ENCODE measurements at places on chromosomes 7 and 10.

DNA sequence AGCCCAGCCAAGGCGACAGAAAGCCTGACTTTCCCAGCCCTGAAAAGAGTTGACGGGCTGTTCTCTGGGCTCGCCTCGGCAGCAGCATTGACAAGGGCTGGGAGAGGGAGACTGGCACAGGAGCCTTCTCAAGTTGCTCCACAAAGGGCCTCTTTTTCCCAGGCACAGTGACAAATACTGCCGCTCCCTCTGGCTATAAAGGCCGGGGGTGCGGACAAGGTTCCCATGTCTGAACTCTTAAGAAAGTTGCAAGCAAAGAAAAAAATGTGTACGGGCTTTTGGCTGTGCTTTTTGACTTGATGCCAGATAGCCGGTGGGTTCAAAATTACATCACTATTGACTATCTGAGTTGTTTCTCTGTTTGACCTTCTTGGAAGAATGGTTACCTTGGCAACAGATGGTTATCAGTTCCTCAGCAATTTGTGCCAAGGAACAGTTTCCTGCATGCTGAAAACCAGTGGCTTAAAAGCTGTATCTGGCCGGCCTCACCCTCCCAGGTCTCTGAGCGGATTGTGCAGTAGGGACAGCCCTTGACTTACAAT is 115.9 kb upstream of the EEPD1 start:
- no peak for DNase-seq

DNA sequence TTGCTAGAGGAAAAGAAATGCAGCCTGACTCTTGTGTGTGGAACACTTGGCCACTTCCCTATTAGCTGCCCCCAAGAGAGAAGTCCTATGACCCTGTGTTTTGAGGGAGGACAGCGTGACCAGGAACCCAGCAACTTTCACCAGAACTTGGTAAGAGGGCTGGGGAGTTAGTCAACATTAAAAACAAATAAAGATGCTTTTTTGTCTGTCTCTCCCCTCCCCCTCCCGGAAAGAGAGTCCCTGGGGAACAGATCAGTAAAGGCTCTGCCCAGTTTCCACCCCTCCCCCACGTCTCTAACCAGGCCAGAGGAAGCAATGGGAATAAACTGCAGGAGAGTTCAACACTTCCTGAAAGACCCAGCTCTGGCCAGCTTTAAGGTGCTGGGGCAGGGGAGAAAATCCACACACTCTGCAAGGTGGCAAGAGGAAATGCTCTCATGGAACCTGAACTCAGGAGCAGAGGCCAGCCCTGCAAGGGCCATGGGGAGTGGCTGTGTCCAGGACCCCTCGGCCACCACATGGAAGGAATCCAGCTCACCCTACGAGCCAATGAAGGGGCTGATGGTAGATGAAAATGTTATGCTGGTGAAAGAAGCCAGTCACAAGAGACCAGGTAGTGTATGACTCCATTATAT is 21.5 kb downstream of the SH3PXD2A start:
- DNase-seq = no peak

DNA sequence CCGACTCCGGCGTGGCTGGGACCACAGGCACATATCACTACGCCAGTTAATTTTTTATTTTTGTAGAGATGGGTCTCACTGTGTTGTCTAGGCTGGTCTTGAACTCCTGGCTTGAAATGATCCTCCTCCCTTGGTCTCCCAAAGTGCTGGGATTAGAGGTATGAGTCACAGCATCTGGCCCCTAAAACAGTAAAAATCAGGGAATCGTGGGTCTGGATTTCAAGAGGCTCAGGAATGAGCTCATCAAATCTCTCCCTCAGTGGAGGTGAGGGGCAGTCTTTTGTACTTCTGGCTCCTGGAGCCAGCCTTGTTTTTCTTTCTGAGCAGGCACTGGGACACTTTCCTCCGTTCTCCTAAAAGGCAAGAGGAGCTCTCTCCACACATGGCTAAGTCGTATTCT is 32.1 kb upstream of the RHEB start:
- DNase-seq = no peak

GRCh38 chr10:34016576-34016975 is 682.1 kb upstream of the NRP1 start:
- no peak for DNase-seq

GRCh38 chr7:124354201-124354600 is 321.3 kb upstream of the TMEM229A start:
- DNase-seq = no peak

GRCh38 chr7:156432018-156432417 is 208.6 kb upstream of the RNF32 start:
- no peak for DNase-seq

GRCh38 chr10:48468866-48469511 is 135.9 kb downstream of the ARHGAP22 start:
- no peak for DNase-seq

DNA sequence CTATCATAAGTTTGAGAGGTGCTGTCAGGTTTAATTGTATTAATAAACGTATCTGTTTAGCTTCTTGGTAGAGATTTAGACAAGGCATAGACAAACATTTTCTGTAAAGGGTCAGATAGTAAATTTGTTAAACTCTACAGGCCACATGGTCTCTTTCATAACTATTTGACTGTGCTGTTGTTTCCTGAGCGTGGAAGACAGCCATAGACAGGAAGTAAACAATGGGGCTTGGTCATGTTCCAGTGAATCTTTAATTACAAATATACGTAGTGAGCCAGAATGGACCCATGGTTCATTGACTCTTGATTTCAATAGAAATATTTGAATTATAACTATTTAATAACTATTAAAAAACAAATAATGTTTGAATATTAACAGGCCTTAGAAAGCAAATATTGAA is 451.1 kb downstream of the SH2D4B start:
- DNase-seq = no peak

DNA sequence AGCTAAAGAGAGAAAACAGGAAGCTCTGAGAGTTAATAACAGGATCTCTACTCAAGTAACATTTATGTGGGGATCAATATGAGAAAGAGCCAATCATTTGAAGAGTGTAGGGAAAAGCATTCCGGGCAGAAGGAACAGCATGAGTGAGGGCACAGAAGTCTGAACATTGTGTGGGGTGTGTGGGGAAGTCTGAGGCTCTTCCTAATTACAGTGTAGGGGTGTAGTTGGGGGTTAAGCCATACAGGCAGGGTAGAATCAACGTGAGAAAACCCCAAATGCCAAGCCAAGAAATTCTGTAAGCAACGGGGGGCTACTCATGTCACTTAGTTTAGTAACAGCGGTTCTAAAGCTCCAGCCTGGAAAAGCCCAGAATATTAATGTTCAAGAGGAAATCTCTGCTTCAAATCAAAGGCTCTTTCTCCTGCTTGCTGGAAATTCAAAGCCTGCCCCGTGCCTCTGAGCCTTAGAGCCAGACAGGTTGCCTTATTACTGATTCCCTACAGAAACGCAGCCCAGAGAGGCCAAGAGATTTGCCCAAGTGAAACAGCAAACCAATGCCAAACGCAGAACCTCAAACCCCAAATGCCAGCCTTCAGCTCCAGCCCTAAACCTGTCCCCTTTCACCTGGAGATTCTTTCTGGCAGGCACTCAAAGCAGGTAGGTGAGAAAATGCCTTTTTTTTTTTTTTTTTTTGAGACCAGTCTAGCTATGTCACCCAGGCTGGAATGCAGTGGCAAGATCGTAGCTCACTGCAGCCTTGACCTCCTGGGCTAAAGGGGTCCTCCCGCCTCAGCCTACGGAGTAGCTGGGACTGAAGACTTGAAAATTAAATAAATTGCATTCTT is 36.1 kb downstream of the DNAJB12 start:
- DNase-seq = no peak

GRCh38 chr7:17412883-17413282 is 114.4 kb downstream of the AHR start:
- no peak for DNase-seq

GRCh38 chr10:30378201-30378995 is 29.3 kb upstream of the MTPAP start:
- no peak for DNase-seq

GRCh38 chr7:99010281-99010680 is 131.9 kb downstream of the TRRAP start:
- no peak for DNase-seq

DNA sequence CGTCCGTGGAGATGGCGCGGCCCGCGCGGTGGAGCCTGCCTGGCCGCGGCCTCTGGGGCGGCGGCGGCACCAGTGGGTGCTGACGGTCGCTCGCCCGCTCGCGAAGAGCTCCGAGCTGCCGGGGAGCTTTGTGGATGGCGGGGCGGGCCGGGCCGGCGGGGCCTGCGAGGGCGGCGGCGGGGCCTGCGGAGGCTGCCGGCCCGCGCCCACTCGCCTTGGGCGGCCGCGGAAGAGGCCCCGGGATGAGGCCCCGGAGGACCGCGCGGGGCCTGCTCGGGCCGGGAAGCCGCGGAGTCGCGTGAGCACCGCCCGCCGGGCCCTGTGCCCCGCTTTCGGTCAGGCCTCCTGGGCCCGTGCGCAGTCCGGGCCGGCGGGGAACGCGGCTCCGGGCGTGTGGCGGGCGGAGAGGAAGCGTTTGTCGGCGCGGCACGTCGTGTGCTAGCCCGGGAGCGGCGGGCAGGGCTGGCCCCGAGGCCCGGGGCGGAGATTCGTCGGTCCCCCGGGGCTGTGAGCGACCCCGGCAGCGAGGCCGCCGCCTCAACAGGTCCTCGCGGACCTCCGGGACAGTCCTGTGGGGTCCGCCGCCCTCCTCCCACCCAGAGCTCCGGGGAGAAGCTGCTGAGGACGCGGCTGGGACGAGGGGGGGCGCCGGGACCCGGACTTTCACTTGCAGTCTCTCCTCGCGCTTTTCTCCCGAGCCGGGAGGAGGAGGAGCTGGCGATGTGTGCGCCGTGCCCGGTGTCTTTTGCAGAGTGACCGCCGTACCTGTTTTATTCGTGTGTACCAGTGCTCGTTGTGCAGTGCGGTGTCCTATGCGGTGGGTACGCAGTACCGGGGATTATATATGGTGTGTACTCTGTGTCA is 578 bp downstream of the ZMYND11 start:
- no peak for DNase-seq

GRCh38 chr10:32940321-32941301 is 17.4 kb downstream of the ITGB1 start:
- no peak for DNase-seq

DNA sequence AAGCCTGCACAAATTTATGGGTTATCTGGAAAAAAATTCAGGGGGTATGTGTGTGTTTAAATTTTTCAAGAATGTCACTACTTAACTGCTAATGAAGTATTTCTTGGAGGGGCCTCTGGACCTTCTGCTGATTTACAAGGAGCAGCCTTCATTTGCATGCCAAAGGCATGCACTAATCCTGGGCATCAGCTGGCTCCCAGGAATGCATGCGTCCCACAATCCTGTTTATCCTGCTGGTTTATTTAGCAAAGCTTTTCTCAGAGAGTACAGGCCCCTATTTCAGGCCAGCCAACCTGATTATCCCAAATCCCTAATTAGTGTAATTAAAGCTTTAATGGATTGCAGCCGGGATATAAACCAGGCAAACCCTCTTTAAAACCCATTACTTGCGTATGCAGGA is 170.4 kb downstream of the TAX1BP1 start:
- DNase-seq = no peak

DNA sequence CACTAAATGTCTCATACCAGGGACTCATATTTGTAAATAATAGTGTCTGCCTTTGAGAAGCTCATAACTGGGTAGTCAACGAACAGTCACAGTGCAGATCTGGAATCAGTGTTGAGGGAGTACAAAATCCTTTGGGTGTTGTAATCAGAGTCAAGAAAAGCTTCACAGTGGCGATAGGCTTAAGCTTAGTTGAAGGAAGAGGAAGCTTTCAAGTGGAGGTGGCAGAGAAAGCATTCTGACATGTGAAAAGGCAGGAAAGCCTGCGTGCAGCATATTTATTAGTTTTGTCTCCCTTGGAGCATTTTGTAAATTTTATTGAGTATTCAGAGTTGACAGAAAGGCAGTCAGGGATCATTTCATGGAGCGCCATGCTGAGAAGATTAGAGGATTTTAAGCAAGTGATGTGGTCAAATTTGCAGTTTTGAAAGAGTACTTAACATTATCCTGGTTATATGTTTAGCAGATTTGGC is 104.9 kb downstream of the ADK start:
- no peak for DNase-seq

GRCh38 chr10:71708301-71708703 is 11.3 kb downstream of the C10orf105 start:
- DNase-seq = no peak

GRCh38 chr7:128422842-128423241 is 13.1 kb upstream of the IMPDH1 start:
- no peak for DNase-seq

- no peak for DNase-seq
These were observed 347.0 kb downstream of the KCNMA1 start for GRCh38 chr10:77290528-77291155.

DNA sequence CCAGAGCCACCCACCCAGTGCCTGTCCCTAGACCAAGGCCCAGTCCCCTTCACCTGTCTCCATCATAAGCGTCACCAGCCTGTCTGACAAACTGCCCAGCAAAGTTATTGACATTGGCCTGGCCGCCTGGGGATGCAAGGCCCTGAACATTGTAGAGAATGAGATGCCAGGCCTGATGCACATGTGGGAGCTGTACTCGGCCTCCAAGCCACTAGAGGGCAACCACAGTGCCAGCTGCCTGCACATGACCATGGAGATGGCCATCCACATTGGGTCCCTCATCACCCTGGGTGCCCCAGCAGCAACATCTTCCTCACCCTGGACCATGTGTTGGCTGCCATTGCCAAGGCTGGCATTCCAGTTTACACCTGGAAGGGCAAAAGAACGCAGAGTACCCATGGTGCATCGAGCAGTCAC is 63.7 kb upstream of the ANTXRL start:
- no peak for DNase-seq

GRCh38 chr7:64775289-64775688 is 18.9 kb upstream of the ZNF138 start:
- no peak for DNase-seq

DNA sequence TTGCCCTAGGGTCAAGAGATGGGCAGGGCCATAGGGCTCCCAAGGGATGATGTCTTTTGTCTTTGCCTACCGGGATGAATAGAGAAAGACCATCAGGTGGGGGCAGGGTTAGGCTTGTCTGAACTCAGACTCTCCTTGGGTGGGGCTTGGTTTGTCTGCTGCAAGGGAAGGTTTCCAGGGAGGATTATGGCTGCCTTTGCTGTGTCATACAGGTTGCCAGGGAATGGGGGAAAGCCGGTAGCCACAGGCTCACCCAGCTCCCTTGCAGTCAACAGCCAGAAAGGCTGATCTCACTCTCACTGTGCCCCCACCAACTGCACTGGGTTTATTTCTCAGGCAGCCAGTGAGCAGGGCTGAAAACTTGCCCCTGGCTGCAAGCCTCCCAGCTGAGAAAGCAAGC is 253.2 kb downstream of the POLR1F start:
- DNase-seq = no peak

GRCh38 chr7:35721288-35721687 is 26.4 kb upstream of the HERPUD2 start:
- no peak for DNase-seq
